ENCODE measurements at places on chromosomes 4 and X.

DNA sequence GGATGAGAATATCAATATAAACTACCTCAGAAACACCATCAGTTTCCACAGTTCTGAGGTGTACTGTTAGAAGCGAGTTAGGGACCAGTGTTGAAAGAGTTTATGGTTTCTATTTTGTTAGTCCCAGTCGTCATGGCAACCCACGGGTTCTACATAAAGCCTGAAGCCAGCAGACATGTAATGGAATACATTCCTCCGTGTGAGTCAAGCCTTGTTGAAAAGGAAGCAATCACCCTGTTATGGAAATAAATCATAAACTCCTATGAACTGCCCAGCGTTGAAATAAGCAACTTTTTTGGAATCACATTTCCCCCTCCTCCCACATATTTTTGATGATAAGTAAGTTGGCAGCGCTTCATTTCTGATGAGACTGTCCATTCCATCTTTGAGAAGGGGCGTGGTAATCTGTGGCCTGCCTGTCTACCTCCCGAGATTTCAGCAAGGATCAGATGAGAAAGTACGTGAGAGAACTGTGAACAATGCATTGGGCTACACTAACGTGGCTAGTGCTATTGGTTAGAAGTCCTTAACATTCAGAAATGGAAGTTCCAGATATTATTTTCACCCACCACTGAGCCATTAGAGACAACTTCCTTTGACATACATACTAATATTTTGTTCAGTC is 40.4 kb upstream of the PDHA1 start:
- no peak for DNase-seq

GRCh38 chr4:170758988-170759387 is 669.2 kb upstream of the AADAT start:
- no peak for DNase-seq

- no peak for DNase-seq
These were observed 1142.3 kb downstream of the NLGN4X start for GRCh38 chrX:5086388-5086787.

GRCh38 chrX:31223817-31224216 is 152.0 kb upstream of the FTHL17 start:
- DNase-seq = no peak

- DNase-seq = no peak
These were observed 81.0 kb upstream of the ESX1 start for GRCh38 chrX:104335756-104336155.

- no peak for DNase-seq
These were observed 247.5 kb downstream of the PDGFC start for GRCh38 chr4:156723951-156724668.

- DNase-seq = no peak
These were observed 348.2 kb downstream of the SPRY1 start for GRCh38 chr4:123744664-123745290.

- DNase-seq = no peak
These were observed 207.0 kb downstream of the LDB2 start for GRCh38 chr4:16691450-16691849.

DNA sequence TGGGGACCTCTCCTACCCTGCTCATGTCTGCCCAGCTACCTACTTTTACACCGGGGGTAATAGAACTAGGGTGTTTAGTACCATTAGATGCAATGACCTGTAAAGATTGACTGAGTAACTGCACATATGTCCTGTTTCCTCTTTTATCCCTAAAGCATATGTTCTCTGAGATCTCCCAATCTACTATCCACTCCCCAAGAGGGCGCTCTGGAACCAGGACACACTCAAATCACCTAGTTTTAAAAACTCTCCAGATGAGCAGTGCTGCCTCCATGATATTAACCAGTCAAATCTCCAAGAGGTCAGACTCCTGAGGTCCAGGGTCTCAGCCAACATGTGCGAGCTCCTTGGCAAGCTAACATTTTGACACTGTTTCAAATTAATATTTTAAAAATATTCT is 87.0 kb upstream of the TSPAN5 start:
- no peak for DNase-seq

DNA sequence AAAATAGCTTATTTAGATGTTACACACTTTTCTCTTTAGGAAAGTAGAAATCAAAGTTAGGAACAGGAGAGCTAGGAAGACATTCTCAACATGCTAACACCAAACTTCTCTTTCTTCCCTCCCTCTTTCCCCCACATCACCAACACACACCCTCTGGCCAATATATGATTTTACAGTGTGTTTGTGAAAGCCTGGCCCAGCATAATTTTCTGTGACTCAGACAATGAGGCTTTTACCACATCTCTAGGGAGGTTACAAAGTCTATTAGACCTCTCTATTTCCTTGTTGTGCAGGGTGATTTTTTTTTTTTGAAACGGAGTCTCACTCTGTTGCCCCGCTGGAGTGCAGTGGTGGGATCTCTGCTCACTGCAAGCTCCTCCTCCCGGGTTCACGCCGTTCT is 189.9 kb downstream of the AASDH start:
- DNase-seq = no peak

- no peak for DNase-seq
These were observed 49.4 kb upstream of the PRDM5 start for GRCh38 chr4:120971884-120972283.

Measured in stimulated activated CD8-positive, alpha-beta memory T cell treated with anti-CD3 and anti-CD28 coated beads, Interleukin-2, amount 100 ng/mL, for 1 hour (primary cell).